ENCODE measurements at places on chromosomes 3 and 15.

DNA sequence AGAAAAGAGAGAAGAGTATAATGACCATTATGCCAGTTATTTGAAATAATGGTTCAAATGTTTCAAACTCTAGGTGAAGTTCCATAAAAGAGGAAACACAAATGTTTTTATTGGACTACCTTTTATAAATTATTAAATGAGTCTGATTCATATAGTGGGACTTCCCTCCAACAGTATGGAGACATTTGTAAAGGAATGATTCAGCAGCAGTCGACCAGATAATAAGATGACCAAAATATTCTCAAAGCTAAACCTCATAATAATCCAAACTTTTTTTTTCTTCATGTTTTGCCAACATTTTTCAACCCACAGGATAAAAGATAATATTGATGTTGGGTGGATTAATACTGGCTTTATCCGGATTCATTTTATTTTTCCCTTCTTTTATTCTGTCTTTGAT lies 18.8 kb downstream of the TIPARP start:
- no peak for DNase-seq

GRCh38 chr3:182879031-182879611 lies 85.8 kb downstream of the ATP11B start:
- DNase-seq = no peak

GRCh38 chr15:86295511-86295910 lies 215.8 kb downstream of the AGBL1 start:
- DNase-seq = no peak

DNA sequence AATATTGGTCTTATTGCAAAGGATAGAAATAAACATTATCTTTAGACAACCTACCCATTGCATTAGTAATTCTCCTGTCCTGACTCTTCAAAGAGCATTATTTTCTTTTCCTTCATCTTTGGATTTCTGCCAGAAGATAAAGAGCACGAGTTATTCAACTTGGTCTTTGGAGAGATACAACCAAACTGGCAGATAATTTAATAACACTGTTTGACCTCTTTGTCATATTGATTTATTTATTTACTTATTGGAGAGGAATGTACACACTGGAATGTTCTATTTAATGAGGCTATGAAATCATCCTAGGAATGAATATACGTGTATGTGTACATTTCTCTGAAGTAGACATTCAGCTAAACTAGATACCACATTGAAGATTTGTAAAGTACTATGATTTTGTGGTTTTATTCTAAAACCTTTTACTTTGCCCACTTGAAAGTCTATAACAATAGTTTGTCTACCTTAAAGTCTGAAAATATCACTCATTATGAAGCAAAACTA lies 462.1 kb downstream of the C3orf38 start:
- no peak for DNase-seq

GRCh38 chr3:154967090-154967489 lies 113.0 kb upstream of the MME start:
- DNase-seq = no peak

GRCh38 chr15:89785774-89786140 lies 9.6 kb downstream of the MESP2 start:
- DNase-seq = no peak

DNA sequence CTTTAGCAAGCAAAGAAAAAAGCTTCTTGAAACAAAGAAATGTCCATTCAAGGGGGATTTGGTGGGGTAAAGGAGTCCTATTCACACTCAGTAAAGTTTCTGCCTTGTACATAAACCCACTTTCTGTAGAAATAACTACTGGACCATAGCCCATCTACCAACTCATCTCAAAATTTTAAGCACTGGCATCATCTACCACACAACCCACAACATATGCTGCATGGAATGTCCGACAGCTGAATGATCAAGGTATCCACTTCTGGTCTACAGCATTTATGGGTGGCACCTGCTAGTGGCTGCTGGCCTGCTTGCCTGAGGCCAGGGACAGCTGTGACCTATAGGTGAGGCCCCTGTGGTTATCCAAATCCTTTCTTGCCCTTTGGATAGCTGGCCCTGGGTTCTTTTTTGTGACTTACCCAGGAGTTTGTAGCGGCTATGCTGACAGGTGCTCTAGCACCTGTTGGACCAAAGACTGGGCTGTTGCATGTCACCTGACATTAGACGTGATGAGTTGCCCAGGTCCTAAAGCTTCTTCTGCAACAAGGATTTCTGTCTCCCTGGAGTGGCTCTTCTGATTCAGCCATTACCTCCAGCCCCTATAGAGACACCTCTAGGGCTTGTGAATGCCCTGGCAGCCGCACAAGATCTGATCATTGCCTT lies 19.2 kb upstream of the MEF2A start:
- DNase-seq = no peak

GRCh38 chr3:71421820-71422566 lies 161.5 kb downstream of the FOXP1 start:
- peak; percentile 31 for DNase-seq

- DNase-seq = no peak
Measured at GRCh38 chr3:139124197-139124596, 79.5 kb upstream of the PRR23C start.
